CD14-positive monocyte (primary cell): ENCODE measurements at places on chromosomes 11 and 22.

DNA sequence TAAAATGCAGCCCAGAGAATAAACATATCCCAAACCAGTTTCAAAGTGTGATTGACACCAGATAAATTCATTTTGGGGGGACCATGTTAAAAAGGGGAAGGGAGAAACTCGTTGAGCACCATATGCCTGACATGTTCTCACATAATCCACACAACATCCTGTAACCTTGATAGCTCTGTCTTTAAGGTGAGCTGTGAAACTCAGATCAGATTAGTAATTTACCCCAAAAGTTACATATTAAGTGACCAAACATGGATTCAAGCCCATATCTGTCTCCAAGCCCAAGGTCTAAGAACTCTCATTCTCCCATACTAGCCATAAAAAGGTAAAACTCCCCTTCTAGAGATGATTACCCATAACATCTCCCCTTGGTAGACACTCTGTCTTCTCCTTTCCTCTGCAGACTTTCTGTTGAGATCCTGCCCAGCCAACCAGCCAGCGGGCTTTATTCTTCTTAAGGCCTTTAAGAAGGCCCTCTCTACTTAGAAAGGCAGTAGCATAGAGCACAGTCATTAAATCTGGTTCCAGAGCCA, 150.7 kb downstream of the CCDC34 start:
- no peak for DNase-seq

- DNase-seq, result no peak
Observed at GRCh38 chr22:38132136-38132535, 21.7 kb upstream of the BAIAP2L2 start.

GRCh38 chr11:47971501-47971900, 8.9 kb upstream of the PTPRJ start:
- no peak for DNase-seq

DNA sequence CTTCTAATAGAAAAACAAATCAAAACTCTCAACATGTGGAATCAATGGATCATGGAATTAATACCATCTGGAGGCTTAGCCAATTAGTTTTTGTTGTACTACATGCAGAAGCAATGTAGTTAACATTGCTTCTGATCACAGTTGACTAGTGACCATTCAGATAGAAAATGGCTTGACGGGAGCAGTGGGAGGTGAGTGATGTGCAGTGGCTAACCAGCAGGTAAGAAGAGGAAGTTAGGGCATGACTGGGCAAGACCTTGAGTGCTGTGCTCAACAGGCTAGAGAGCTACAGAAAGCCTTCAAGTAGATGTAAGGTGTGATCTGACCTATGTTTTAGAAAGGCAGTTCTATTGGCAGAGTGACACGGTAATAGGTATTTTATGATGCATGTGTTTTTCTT, 60.7 kb upstream of the ALKBH3 start:
- no peak for DNase-seq

DNA sequence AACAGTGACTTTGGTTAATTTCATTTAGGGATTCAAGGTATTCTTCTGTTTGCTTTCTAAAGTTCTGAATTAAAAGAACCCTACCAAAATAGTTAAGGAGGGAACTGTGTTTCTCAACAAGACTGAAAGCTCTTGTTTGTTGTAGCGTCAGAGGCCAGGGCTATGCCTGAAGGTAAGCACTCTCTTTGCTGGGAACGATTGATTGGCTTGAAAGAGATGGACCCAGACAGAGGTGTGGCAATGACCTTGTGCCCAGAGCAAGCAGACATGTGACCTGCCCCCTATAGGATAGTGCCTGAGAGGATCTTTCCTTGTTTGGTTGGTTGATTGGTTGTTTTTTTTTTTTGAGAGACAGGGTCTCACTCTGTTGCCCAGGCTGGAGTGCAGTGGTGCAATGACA, 68.3 kb upstream of the CECR2 start:
- DNase-seq, result no peak

DNA sequence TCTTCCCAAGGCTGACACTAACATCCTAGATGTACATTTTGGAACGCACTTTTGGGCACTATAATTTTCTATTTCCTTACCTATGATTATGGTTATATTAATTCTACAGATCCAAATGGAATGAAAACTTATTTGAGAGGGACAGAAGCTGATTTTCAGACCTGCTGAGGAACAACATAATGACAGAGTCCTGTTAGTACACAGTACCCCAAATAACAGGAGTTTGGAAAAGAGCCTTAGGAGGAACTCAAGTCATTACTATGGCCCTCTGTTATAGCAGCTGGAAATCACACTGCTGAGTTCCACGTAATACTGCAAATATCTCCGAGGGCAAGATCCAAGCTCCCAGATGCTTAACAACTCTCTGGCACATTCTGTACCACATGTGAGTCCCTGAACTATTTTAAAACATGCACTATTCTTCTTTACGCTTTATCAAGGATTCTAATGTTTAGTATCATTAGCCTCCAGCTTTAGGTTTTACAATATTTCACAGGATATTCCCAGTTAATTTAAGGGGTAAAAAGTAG, 1027.7 kb upstream of the CCDC90B start:
- DNase-seq, result no peak

- no peak for DNase-seq
Observed at GRCh38 chr22:44337678-44338004, 24.9 kb upstream of the SHISAL1 start.
